Stimulated activated CD4-positive, alpha-beta T cell treated with anti-CD3 and anti-CD28 coated beads, Interleukin-1b, Interleukin-23, amount 100 ng/mL, for 24 hours (primary cell): ENCODE measurements at places on chromosomes 2 and 18.

DNA sequence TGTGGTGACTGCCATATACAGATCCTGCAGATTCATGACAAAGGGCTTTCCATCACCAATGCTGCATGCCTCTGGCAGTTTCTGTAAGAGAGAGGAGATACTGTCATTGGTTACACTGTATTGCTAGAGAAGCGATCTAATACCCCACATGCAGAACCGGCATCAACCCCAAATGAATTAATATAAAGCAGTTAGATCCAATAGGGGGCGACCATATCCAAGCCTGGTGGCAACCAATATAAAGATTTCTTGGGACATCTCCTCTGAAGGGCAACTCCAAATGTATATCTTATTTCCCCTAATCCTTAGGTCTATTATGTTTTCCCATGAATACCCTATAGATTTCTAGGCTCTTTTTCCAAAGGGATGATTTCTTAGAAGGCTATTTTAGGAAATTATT is 17.4 kb upstream of the IHH start:
- DNase-seq: no peak

GRCh38 chr2:216713691-216714336 is 18.5 kb upstream of the IGFBP5 start:
- no peak for DNase-seq

- DNase-seq: no peak
Measured at GRCh38 chr18:5979971-5980457, 84.7 kb upstream of the TMEM200C start.

DNA sequence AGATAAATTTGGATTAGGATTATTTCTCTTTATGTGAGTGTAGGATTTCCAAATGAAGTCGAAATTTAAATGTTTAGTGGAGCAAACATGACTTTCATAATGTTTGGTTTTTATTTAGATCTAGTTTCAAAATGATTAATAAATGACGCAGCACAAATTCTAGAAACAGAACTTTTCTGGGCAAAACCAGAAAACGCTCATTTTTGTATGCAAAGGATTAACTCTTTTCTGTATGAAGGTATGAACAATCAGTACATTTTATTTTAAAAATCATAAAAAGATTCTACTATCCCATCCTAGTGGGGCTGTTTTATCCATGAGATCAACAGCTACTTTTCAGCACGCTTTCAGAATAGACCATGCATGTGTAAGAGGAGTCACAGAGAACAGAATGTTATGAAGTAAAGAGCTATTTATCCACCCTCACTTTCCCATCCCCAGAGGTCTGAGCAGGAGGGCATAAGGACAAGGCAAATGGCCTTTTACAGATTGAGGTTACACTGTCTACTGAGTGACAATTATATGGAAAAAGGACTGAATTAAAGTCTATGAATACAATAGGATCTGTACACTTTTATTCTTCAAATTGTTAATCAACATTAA is 270.8 kb downstream of the ZEB2 start:
- DNase-seq: no peak

GRCh38 chr2:237199082-237199481 is 113.4 kb downstream of the COPS8 start:
- DNase-seq: no peak

DNA sequence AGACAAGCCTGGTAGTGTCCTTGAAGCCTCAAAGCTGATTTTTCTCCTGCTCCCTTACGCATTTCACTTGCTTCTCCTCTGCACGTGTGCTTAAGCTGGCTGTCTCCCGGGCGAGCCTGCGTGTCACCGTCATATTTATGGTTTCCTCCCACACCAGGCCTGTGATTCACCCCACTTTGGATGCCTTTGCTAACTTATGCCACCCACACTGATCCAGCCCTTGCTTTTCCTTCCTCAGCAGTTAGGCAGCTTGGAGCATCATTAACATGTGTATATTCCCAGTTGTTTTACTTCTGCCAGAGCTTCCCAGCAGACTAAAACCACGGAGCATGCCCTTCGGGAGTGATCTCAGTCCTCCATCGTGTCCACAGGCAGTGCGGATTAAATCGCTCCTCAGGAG is 2.2 kb downstream of the ST3GAL5 start:
- DNase-seq: peak; percentile 47

DNA sequence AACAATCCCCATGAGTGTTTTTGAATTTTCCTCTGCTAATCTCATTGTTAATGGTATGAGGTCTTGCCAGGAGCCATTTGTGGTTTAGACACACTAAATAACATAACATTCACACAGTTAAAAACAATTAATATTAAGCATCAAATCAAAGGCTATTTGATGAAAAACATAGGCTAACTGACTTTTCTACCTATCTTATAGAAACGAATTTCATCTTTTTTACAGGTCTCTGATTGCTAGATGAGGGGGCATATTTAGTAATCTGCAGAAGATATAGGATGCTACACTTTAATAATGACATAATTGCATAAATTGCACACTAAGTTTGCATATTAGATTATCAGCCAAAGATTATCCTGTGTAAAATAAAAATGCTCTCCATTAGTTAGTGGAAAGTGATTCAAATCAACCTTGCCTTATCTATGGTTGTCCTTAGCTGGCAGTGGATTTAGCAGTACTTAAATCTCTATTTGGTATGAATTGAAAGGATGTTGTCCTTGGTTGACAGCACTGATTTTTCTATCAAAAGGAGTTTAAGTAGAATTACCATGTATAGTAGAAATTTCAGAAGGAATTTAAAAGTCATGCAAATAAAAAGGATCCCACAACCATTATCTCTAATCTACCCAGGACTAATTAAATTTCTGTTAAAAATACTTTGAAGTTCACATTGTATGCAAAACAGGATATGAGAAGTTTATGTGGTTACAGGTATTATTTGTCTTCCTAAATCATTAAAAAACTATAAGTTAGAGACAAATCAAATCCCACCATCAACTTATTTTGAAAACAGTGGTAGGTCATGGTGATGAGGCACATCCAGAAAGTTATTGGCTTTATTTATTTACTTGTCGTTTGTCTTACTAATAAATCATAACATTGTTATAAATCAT is 50.6 kb upstream of the SPAG16 start:
- DNase-seq: no peak

GRCh38 chr2:94990956-94991355 is 34.6 kb upstream of the MAL start:
- no peak for DNase-seq

DNA sequence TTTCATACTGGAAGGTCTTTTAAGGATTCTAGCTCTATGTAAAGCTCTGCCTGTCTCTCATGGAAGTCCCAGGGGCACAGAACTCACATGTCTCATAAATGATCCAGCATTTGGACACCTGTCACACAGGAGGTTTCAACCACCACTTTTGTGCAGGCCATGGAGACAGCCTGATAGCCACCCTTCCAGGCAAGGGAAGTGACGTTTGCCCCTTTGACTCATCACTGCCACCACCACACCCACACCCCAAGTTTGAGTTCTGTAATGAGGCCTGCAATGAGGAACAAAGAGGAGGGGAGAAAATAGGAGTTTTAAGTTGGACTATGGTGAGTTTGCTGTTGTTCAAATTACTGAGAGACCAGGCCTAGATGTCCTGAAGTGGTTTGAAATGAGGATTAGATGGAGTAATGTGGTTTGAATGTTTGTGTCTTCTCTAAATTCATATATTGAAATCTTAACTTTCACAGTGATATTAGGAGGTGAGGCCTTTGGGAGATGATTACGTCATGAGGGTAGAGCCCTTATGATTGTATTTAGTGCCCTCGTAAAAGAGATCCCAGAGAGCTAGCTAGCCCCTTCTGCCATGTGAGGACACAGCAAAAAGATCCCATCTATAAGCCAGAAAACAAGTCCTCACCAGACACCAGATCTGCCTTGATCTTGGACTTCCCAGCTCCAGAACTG is 175.3 kb upstream of the EPHA4 start:
- no peak for DNase-seq

DNA sequence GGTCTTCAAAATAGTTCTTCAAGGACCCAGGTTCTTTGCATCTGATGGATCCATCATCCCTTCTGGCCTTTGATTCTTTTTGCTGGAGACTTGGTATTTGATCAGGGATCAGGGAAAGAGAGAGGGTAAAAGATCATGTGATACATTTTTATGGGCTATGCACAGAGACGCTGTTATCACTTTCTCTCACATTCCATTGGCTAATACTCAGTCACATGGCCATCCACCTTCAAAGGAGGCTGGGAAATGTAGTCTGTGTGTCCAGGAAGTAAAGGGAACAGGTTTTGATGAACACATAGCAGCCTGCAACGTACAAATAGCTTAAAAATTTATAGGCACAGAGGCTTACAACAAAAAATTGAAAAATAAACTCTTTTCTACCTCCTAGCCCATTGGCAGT is 629.6 kb upstream of the FANCL start:
- DNase-seq: no peak

GRCh38 chr18:10290638-10291235 is 163.7 kb upstream of the APCDD1 start:
- DNase-seq: no peak

GRCh38 chr2:213231966-213232365 is 52.3 kb upstream of the SPAG16 start:
- DNase-seq: no peak

DNA sequence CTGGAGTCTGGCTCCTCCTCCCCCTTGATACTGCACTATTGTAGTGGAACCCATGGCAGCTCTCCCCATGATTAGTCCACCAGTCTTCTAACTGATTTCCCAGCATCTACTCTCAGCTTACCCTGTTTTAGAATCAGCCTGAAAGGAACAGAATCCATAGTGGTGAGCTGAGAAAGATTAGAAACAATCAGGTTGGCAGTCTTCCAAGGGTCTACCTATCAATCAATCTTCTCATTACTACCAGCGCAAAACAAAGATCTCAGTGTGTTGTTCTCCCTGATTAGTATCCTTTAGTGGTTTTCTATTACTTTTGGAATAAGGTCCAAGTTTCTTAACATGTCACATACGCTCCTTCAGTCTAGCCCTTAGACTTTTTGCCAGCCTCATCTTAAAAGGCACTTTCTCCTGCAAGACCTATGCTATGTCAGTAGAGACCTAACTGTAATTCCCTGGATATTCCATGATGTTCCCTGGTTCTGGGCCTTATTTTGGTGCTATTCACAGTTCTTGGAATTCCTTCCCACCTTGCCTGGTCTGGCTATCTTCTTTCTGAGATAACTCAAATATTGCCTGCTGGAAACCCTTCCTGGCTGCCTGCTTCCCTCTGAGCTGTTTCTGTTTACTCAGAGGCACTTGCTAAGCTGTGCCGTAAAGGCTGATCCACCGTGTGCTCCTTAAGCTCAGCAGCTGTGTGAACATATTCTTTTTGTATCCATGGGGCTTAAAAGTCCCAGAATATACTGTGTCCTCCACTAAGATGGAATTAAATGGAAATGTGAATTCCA is 32.6 kb downstream of the LAMA3 start:
- no peak for DNase-seq

DNA sequence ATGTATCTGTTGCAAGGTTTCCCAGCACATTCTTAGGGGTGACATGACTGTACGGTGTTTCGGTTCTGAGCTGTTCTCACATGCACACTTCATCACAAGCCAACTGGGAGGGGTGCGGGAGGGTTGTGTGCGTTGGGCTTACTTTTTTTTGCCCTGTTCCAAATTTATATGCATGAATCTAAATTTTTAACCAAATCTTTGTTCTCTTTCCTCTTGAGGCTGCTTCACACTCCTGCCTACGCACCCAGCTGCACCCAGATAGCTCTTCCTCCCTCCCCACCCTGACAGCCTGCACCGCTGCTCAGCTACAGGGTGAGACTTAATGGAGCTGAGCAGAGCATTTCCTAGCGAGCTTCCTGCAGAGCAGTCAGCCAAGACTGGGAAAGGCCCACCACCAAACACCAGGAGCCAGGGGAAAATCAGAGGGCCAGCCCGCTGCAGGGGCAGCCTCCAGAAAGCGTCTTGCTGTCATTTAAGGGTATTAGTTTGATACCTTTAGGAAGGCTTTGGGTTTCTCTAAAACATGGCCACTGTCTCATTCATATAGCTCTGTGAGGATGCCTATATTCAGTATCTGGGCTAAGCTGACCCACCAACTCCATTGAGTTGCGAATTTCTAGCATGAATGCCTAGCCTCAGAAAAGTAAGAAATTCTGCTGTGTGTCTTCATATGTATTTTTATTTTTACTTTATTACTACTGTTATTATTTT is 84.5 kb downstream of the POU3F3 start:
- no peak for DNase-seq

DNA sequence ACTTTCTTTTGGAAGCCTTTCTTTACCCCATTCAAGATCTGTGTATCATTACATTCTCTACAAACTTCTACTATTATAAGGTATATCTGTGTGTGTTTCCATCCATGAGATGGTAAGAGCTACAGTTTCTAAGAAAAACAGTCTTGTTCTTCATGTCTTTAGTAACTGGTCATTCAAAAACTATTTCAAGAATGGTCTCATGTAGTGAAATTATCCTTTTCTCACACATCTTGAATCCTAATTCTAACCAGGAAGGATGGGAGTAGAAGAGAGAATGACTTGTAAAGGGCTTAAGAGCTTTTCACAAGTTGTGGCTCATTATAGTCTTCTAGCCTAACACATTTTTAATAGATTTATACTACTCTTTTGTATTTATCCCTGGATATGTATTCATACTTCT is 47.3 kb downstream of the ROCK1 start:
- DNase-seq: no peak

GRCh38 chr18:28036488-28036887 is 140.4 kb downstream of the CDH2 start:
- no peak for DNase-seq

- no peak for DNase-seq
Measured at GRCh38 chr18:13470516-13471197, 252.1 kb downstream of the LDLRAD4 start.

DNA sequence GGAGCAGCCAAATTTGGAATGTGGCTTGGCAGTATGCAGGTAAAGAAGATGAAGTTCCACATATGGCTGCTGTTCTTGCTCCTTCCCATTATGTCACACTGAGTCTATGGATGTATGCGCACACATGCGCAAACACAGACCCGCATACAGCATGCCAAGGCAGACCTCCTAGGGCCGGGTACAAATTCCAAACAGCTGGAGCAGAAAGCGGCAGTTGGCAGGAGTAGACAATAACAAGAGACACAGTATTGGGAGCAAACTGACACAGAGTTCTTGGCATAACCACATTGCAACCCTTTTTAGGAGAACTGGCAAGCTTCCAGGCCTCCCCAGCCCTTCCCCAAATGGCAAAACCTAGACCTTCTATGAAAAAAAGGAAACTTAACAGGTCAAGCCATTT is 268.9 kb downstream of the SP3 start:
- DNase-seq: no peak

DNA sequence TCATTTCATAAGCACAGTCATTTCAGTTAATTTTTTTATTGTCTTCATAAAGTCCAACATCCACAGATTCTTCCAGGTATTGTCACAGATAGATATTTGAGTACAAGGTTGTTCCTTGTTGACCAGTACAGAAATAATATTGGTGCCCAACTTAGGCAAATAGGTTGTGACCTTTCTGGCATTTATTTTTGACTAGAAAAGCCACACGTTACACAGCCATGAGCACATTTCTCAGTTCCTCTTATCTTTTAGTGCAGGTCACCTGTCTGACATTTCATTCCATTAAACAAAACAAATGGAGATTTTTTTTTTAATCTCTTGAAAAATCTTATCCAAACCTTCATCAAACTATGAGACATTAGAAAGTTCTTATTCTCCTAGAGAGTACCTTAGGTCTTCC is 428.8 kb downstream of the ZNF521 start:
- DNase-seq: no peak

- DNase-seq: peak; percentile 35
Measured at GRCh38 chr2:28621172-28622100, 125.6 kb downstream of the PLB1 start.

GRCh38 chr2:157789256-157789655 is 86.9 kb downstream of the ACVR1 start:
- no peak for DNase-seq
